ENCODE measurements at places on chromosomes 1 and 21. TPM values are rescaled to one million over a fixed set of nuclear protein-coding genes. Genes with fewer than 3 reads are reported as not detected.
A peak's percentile ranks its signal among the peaks of the same experiment; 100 is the strongest.

The TMOD4 gene
- 4.6 TPM for total RNA-seq

The PRMT6 gene
- 23.5 TPM for total RNA-seq

The LRRC38 gene
- not detected for total RNA-seq

The USH2A gene
- total RNA-seq, result not detected

The HES4 gene
- not detected for total RNA-seq

The TTLL7 gene
- total RNA-seq, result not detected

DNA sequence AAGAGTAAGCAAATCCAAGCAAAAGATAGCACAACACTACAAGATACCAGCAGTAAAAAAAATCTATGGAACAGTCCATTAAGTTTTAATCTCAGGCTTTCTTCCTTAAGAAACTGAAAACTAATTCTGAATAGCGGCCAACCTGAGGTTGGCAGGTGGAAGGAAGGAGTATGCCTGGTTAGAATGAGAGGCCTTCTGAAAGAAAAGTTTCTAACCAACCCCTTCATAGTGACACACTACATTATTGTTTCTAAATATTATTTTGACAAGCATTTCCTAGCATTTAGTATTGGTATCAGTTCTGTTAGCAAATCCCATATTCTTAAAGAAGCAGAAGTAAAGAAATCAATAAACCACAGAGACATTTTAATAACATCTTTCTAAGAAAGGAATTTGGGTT, 205.7 kb upstream of the PTBP2 start:
- DNase-seq, result no peak

GRCh38 chr1:187167555-187167954, 338.8 kb downstream of the PLA2G4A start:
- no peak for DNase-seq

DNA sequence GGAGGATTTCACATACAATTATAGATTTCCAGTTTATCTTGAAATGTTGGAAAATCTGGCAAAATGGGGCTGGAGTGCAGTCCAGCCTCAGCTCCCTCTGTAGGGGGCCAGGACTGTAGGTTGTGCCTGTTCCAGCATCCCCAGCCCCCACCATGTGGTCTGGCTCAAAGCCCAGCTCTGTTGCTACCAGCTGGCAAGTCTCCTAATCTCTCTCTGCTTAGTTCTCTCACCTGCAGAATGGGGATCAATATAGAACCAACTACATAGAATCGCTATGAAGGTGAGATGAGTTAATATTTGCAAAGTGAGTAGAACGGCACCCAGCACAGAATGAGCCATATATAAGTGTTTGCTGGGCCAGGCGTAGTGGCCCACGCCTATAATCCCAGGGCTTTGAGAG, 50.0 kb upstream of the TARDBP start:
- no peak for DNase-seq

DNA sequence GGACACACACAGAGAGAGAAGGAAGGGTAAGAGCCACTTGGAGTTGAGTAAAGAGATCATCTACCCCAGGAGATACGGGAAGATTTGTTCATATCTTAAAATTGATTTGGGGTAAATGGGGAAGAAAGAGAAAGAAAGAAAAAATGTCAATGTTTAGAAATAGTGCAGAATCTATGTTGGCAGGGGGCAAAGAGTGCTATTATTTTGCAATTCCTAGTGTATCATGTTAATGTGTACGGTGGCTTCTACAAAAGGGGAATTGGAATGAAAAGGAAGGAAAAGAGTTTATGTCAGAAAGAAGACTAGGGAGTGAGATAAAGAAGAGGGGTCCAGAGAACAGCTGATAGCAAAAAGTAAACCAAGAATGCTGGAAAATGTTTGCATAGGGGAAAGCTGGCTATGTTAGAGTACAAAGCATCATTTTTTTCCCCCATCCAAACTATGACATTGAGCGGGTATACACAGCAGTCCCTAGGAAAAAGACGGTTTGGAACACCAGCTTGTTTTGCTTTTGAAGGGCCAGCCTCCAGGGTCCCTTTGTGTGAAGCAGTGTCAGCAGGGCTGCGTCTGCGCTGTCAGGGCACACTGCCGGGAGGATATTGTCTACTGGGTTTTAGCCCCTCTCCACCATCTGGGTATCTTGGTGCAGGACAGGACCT, 10.8 kb downstream of the LRRC8D start:
- no peak for DNase-seq

DNA sequence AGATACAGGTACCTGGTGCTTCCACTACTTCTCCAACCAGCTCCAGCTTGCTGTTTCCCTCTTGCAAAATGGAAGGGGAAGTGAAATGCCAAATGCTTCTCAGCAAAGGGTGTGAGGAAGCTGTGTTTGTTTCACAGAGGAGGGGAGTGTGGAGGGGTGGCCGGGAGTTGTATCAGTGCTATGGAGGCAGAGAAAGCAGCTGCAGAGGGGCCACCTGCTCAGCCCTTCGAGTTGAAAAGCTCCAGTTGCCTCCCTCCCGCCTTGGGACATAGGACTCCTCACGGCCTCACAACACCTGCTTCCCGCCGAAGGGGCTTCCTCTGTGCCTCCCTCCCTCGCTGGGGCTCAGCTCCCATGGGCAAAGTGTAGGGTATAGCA, 12.1 kb upstream of the LINGO4 start:
- no peak for DNase-seq

DNA sequence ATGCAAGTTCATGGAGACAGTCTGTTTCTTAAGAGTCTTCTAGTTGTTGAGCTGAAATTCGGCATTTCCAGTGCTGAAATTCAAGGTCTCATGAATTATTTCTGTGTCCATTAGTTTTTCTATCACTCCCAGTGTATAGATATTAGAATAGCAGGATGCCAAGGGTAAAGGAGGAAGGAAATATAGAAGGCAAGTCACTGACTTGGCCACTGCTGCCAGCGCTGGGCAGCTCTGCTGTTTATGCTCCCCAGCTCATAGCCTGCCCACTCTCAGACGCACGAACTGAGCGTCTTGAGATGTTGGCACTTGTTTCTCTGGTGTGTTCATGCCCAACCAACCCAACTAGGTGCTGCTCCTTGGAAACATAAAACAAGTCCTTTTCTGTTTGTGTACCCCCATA, 110.1 kb downstream of the SLC45A1 start:
- DNase-seq, result no peak

GRCh38 chr1:119285482-119285881, 83.1 kb upstream of the HAO2 start:
- no peak for DNase-seq

GRCh38 chr1:207644166-207644851, 624 bp upstream of the CR1L start:
- DNase-seq, result no peak

GRCh38 chr1:97190326-97190725, 468.7 kb downstream of the PTBP2 start:
- DNase-seq, result no peak

DNA sequence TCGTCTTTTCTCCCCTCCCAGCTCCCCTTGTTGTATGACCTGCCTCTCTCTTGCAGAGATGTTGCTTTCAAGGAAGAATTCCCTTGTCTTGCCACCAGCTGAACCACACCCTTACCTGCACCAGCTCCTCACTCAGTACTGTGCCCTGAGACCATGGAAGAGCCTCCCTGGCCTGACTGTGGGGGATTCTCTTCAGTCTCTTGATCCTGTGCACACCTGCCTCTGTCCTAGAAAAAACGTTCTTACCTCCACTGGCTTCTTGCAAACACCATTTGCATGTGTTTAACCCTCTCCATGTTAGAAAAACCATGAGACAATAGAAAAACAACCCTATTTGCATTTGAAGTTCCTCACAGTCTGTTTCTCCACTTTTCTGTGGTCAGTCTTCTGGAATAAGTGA, 43.3 kb upstream of the FCRL4 start:
- DNase-seq, result no peak

DNA sequence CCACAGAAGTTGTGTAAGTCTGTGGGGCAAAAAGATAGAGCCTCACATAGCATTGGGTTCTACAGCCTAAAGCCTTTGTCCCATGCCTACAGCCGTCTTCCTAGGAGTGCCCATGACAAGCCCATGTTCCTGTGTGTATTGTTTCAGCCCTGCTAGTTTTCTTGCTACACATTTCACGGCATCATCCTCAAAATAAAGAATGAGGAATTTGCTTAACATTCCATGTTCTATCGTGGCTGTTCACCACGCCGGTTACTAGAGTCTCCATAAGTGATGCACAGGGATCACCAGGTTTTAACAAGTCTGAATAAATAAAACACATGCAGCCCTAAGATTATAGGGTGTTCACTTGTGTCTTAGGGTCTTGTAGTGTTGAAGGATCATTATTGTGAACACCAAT, 87.4 kb upstream of the NGF start:
- no peak for DNase-seq

DNA sequence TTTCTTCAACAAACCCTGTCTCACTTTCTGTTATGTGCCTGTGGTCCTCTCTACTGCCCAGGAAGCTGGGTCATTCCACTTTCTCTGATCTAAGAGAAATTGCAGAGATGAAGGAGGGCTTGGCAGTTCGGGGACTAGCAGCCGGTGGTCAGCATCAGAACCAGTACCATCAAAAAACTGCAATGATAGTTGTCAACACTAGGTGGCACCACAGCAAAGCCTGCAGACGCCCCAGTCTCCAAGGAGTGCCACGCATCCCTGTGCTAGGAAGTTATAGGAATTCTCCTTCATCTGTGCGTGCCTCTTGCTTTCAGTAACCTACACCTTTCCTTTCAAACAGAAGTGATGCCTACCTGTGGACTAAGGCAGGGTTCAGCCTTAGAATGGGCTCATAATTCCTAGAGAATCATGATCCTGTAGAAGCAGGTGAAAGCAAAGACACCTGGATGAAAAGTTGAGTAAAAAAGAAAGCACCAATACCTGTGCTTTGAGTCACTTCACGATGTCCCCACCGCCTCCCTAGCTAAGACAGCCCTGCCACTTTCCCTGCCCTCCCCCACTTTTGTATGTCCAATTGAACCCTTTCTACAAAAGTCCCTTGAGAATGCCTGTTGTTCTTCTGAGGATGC, 129.2 kb downstream of the ADAMTS1 start:
- peak; percentile 10 for DNase-seq

DNA sequence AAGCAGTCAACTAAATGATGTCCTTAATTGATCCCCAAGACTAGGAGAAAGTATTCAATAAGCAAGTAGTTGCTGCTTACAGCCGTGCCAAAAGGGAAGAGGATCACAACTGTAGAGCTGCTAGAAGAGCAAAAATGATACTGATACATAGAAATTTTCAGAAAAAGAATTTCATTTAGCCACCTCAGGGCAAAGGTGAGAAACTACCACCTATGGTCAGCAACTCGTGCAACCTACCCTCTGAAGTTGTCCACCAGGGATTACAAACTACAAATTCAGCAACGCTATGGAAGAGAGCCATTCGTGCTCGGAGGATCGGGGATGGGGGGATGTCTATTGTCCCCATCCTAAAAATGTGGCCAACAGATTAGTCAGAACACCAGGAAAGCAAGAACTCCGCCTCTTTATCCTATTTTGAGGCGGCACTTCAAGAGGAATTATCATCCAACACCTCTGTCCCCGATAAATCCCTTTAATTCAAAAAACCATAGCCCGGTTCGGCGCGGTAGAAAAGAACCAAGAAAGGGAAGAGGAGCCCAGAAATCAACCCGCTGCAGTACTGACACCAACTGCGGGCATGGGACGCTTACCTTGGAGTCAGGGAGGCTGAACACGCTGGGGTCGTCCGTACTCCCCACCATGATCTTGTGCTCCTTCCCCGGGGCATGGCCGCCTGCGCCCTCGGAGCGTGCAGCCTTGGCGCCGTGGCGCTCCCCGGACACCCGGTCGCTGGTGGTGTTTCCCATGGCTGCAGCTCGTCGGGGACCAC, 687 bp downstream of the PRKAB2 start:
- peak; percentile 3 for DNase-seq

DNA sequence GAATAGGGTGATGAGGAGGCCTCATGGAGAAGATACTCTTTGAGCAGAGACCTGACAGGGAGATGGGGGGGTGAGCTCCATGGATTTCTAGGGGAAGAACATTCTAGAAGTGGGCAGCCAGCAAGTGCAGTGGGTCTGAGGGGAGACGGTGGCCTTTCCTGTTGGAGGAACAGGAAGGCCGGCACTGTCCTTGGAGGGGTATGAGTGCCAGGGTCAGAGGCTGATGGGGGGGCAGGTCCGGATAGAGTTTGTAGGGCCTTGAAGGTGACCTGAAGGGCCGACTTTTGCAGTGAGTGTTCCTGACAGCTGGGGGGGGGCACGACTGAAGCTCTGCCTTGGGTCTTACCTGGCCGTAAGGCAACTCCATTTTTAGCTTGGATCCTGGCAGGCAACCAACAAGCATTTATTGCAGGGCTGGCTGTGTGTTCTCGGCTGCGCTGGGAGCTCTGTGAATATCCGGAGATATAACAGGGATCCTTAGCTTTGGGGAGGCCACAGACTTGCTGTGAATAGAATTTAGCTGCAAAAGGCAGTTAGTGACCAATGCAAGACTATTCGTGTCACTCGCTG, 130.6 kb downstream of the MRPS6 start:
- no peak for DNase-seq

DNA sequence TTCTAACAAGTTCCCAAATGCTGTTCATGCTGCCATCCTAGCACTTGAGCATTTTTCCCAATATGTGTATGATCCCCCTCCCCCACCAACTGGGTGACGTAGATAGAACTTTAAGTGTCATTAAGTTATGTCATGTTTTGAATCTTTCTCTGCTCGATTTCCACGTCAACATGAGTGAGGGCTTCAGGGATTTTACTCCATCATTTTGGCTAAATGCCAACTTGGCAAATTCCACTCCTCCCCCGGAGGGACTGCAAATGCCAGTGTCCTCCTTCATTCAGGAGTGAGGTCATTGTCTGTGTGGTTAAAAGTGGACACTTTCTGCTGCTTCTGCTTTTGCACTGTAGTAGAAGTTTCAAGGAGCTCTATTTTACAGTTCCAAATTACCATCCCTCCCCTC, 201.7 kb downstream of the FGGY start:
- no peak for DNase-seq

DNA sequence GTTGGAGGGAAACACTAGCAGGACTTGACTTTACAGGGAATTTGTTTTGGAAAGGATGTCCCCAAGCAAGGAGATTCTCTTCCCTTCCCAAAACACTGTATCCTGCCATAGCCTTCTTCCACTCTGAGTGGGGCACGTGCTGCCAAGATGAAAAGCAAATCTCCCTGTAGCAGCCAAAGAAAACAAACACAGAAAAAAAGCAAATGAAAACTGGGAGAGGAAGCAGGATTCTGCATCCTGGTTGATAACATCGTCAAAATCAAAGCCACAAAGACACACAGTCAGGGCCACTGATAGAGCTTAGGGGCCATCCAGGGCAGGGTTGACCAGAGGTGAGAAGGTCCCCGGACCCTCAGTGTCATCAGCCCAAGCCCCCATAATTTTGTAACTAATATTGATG, 16.0 kb upstream of the MTARC2 start:
- no peak for DNase-seq

DNA sequence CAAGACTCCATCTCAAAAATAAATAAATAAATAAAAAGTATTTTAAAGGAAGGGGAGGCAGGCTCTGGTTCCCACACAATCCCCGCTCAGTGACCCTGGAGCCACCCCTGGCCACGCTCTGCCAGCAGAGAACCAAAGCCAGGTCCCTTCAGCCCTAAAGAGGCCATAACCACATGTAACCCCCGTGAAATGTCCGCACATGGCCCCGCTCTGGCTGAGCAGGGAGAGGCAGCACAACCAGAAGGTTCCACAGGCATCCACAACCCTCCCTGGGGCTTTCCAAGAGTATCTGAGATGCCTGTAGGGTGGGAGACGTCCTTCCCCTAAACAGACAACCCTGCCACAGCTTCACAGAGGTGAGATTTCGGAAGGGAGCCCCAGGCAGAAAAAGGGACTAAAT, 1.4 kb upstream of the ARF1 start:
- DNase-seq, result no peak
